ENCODE measurements at places on chromosomes 7 and 10. TPM values are rescaled to one million over a fixed set of nuclear protein-coding genes. Genes with fewer than 3 reads are reported as not detected.

Gene TLX1
- total RNA-seq = not detected

Gene ARHGEF5
- total RNA-seq = 1.3 TPM

Gene VGF
- total RNA-seq = 0.31 TPM

DNA sequence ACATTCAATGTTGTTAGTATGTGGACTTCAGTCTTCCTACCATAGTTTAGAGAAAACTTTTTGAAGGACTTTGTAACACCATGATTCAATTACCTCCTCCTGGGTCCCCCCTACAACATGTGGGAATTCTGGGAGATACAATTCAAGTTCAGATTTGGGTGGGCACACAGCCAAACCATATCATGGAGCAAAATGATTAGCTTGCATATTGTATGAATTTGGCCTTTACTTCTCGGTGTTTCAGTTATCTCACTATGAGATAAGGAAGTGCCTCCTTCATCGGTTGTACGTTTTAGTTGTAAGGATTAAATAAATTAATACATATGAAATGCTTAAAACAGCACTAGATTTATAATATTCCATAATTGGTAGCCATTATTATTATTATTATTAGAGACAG lies 428.7 kb downstream of the EXOC4 start:
- DNase-seq = no peak

DNA sequence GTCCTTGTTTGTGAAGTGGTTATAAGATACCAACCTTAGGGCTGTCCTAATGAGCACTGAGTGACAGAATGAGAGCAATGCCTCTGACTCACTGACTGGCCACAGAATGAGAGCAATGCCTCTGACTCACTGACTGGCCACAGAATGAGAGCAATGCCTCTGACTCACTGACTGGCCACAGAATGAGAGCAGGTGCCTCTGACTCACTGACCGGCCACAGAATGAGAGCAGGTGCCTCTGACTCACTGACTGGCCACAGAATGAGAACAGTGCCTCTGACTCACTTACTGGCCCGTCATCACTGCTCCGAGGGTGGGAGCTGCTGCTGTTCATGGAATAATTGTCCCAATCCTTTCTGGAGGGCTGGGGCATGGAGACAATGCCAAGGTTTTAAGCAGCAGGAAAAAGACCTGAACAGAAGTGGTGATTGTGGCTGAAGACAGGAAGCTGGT lies 265.2 kb upstream of the PPP2R2D start:
- DNase-seq = no peak

- no peak for DNase-seq
Observed at GRCh38 chr10:32121648-32122047, 65.4 kb upstream of the KIF5B start.

DNA sequence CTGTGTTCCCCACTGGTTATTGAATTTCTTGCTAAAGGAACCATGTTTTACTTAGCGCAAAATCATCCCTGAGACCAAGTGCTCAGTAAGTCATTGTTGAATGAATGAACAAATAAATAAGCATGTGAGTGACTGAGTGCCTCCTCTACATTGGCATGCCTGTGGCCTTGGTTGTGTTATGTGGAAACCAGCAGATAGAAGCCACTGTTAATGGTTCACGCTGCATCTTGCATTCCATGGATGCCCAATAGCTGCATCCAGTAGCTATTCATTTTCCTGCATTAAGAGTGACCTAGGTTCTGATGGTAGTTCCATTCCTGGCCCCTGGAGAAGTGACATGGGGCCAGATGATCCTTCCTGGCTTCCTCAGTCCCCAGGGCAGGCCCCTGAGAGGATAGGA lies 113.3 kb upstream of the BMPER start:
- DNase-seq = no peak

GRCh38 chr7:88357294-88357693 lies 50.6 kb upstream of the STEAP4 start:
- DNase-seq = no peak
